Transverse colon (tissue), 4 donors: ENCODE measurements at places on chromosomes 16 and 17. TPM values are rescaled to one million over a fixed set of nuclear protein-coding genes. Genes with fewer than 3 reads are reported as not detected.

DNA sequence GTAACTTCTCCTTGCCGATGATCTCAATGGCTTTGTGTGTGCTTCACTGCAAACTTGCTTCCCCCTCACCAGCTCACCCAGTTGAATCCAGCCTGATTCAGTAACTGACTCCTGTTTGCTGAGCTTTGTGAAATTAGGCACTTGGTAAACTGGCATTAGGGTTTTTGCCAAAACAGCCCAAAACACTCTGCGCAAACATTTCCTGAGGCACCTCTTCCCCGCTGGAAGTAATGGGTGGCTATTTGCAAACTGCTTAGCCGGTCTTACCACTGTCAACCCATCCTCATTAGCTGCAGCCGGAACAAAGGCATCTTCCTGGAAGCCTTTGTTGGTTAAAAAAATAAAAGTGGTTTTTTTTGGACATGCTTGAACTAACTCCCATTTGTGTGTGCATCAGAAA, 353.2 kb downstream of the MAF start:
- H3K36me3 ChIP-seq, result no peaks in the 10 kb centered on the region
- DNase-seq, result no peak
- H3K27ac ChIP-seq, result no peak overlapping the region
- no peaks in the 10 kb centered on the region for H3K27me3 ChIP-seq
- no peaks in the 10 kb centered on the region for H3K4me1 ChIP-seq

- H3K36me3 ChIP-seq, result no peaks in the 10 kb centered on the region
- peaks cover 16% of the 10 kb centered on the region for H3K4me1 ChIP-seq
- no peak overlapping the region for H3K27ac ChIP-seq
- DNase-seq, result no peak
- H3K27me3 ChIP-seq, result peaks cover 9% of the 10 kb centered on the region
Measured at GRCh38 chr16:80936410-80936809, 70.3 kb downstream of the CMC2 start.

- no peaks in the 10 kb centered on the region for H3K27me3 ChIP-seq
- no peak overlapping the region for H3K27ac ChIP-seq
- no peak for DNase-seq
- no peaks in the 10 kb centered on the region for H3K4me1 ChIP-seq
Measured at GRCh38 chr17:54172096-54172984, 349.6 kb downstream of the KIF2B start.

- no peak for DNase-seq
- H3K27me3 ChIP-seq, result peaks cover 59% of the 10 kb centered on the region
- no peak overlapping the region for H3K27ac ChIP-seq
- peaks cover 3% of the 10 kb centered on the region for H3K4me1 ChIP-seq
Measured at GRCh38 chr17:44314031-44314430, 5.6 kb downstream of the RUNDC3A start.

DNA sequence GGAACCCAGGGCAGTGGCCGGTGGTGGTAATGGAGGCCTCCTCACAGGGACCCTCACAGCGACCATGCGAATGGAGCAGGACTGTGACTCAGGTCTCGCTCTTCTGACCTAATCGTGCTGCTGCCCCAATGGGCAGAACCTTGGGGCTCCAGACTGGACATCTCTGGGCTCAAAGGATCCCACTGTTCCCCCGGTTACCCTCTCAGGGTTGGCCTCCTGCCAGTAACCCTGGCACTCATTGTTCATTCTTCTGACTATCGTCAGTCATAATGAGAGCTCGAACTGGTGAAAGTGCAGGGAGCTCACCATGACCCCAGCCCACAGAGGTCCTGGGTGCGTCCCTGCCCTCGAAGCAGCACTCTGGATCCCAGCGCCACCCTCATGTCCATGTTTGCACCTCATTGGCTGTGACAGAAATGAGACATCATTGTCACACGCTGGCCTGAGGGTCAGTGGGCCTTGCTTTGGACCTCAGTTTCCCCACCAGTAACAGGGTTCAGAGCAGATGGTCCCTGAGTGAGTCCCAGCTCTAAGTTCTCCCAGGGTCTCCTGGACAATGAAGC, 4.0 kb upstream of the NPRL3 start:
- no peak for DNase-seq
- H3K27me3 ChIP-seq, result peaks cover 12% of the 10 kb centered on the region
- H3K4me1 ChIP-seq, result peaks cover 8% of the 10 kb centered on the region
- no peaks in the 10 kb centered on the region for H3K36me3 ChIP-seq
- no peak overlapping the region for H3K4me3 ChIP-seq

- H3K36me3 ChIP-seq, result no peaks in the 10 kb centered on the region
- H3K4me1 ChIP-seq, result no peaks in the 10 kb centered on the region
- no peaks in the 10 kb centered on the region for H3K27me3 ChIP-seq
- H3K4me3 ChIP-seq, result no peak overlapping the region
Measured at GRCh38 chr16:76583466-76583865, 306.3 kb downstream of the CNTNAP4 start.

DNA sequence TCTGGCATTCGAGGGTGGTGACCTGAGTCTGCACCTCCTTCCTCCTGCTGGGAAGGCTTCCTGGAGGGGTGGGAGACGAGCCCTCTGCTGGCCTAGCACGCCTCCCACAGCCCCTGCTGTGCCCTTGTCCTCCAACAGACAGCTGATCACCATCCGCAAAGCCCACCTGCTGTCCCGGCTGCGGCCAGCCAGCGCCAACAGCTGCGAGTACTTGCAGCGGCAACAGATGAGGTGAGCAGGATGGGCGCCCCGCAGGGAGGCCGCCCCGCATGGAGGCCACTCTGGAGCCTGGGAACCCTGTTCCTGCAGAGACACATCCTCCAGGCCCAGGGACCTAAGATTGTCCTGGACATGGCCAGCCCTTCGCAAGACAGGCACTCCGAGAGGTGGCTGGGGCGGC, 21.6 kb downstream of the UBALD1 start:
- H3K36me3 ChIP-seq, result no peaks in the 10 kb centered on the region
- H3K27ac ChIP-seq, result no peak overlapping the region
- no peaks in the 10 kb centered on the region for H3K4me1 ChIP-seq
- H3K27me3 ChIP-seq, result no peaks in the 10 kb centered on the region
- H3K4me3 ChIP-seq, result no peak overlapping the region
- no peak for DNase-seq

DNA sequence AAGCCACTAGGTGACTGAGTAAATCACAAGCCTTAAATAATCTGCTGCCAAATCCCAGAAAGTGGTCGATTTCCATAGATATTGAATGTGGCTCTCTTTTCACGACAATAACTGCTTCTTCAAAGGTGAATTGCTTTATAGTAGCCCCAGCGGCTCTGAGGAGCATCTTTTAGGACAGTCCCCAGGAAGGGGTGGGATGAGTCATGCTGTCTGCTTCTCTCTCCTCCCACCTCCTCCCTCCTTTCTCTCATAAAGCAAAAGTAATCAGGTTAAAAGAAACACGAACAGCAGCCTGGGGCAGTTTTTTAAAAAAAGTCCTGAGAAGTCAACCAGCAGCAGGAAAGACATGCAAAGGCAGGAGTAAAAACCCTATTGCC, 1.8 kb downstream of the KIAA0513 start:
- H3K27ac ChIP-seq, result peak overlapping the region; percentile 95
- peak overlapping the region; percentile 94 for H3K4me3 ChIP-seq
- H3K27me3 ChIP-seq, result no peaks in the 10 kb centered on the region
- DNase-seq, result peak; percentile 46
- H3K36me3 ChIP-seq, result no peaks in the 10 kb centered on the region

DNA sequence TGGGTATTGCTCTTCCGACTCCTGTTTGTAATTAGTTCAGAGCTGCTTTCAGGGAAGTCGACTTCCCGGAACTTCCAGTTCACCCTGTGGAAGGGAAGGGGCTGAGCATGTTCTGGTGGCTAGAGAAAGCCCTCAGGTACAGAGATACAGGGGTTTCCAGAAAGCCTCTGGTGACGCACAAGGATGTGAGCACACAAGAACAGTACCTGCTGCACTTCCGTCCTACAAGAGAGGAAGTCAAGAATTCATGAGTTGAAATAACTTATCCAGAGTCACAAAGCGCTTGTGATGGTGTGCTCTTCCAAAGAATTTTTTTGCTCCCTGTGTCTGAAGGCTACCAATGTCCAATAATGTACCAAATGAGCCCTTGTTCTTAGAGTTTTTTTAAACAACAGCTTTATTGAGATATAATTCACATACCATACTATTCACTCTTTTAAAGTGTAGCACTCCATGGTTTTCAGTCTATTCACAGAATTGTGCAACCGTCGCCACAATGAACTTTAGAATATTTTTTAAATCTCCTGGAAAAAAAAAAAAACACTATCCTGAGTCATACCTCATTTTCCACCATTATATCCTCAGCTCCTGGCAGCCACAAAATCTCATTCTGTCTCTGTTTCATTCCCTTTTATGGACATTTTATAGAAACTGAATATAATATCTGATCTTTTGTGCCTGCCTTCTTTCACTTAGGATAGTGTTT, 327.6 kb downstream of the CDH13 start:
- H3K27me3 ChIP-seq, result no peaks in the 10 kb centered on the region
- H3K4me1 ChIP-seq, result no peaks in the 10 kb centered on the region
- H3K36me3 ChIP-seq, result no peaks in the 10 kb centered on the region
- H3K27ac ChIP-seq, result no peak overlapping the region

DNA sequence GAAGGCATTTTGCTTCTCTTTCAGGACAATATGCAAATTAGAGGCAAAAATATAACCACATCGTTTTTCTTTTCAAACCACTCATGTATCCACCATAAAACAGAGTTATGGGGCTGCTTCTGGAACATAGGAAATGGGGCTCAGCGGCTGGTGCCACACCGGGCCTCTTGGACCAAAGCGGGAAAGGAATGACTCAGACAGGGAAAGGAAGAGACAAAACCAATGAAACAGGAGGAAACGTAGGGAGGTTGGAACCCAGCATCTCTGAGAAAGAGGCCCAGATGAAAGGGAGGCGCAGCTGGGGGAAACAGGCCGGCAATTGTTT, 28.5 kb downstream of the CUEDC1 start:
- H3K27me3 ChIP-seq, result no peaks in the 10 kb centered on the region
- DNase-seq, result no peak
- no peak overlapping the region for H3K4me3 ChIP-seq
- peak overlapping the region; percentile 89 for H3K27ac ChIP-seq

Gene CPSF4L
- total RNA-seq, result not detected

Gene MAPT
- 1.8 TPM for total RNA-seq

Gene CNTROB
- 31.1 TPM for total RNA-seq

Gene CEP295NL
- 3.0 TPM for total RNA-seq

Gene TBC1D3K
- not detected for total RNA-seq

Gene FMNL1
- 7.0 TPM for total RNA-seq

Gene PERCC1
- not detected for total RNA-seq
